Uterus (tissue), 4 donors: ENCODE measurements at places on chromosomes 16 and 17. TPM values are rescaled to one million over a fixed set of nuclear protein-coding genes. Genes with fewer than 3 reads are reported as not detected.

Gene RNF222
- total RNA-seq: not detected

Gene GP1BA
- not detected for total RNA-seq

Gene SLC2A4
- 2.6 TPM for total RNA-seq

Gene CFAP97D1
- not detected for total RNA-seq

Gene BIRC5
- total RNA-seq: not detected

Gene ANKS4B
- not detected for total RNA-seq

Gene TEKT5
- not detected for total RNA-seq

Gene PRR15L
- not detected for total RNA-seq

Gene RGS11
- 2.4 TPM for total RNA-seq

DNA sequence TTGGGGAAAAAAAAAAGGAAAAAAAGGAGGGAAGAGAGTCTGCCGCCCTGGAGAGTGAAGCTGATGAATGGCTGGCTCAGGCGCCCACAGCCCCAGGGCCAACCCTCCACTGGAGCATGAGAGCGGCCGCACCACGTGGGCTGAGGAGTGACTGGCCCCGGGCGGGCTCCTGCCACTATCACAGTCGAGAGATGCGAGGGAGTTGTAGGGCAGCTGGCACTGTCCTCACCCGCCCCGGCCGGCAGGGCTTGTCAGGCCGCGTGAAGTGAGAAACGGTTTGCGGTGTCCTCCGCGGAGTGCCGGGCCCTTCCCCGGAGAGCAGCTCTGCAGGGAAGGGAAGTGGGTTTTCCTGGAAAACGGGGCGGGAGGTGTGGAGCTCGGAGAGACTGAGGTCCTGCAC lies 45.9 kb downstream of the JPH3 start:
- DNase-seq: no peak

DNA sequence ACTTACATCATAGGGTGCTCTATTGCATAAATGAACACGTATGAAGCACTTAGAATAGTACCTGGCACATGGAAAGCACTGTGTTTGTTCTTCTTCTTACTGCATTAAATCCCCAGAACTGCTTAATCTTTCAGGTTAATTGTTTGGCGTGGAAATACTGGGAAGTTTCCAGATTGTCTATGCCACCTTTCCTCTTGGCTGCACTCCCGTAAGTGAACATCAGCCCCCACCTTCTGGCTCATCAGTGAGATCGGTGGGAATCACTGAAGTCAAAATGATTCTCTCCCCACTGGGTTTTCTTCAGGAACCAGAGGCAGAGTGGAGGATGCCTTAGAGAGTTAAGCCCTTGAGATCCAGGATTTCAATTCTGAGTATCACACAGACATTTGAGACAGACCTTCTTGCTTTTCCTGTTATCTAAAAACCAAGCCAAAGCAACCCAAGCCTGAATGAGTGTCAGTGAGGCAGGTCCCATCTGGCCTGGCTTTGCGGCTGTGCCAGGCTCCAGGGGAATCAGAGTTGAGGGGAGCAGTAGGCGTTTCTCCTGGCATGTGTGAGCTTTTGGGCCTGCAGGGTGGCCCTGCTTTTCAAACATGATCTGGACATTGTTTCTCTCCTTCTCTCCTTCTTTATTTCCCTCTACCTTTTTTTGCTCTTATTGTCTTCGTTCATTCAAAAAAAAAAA lies 59.1 kb downstream of the OTOA start:
- no peak for DNase-seq

DNA sequence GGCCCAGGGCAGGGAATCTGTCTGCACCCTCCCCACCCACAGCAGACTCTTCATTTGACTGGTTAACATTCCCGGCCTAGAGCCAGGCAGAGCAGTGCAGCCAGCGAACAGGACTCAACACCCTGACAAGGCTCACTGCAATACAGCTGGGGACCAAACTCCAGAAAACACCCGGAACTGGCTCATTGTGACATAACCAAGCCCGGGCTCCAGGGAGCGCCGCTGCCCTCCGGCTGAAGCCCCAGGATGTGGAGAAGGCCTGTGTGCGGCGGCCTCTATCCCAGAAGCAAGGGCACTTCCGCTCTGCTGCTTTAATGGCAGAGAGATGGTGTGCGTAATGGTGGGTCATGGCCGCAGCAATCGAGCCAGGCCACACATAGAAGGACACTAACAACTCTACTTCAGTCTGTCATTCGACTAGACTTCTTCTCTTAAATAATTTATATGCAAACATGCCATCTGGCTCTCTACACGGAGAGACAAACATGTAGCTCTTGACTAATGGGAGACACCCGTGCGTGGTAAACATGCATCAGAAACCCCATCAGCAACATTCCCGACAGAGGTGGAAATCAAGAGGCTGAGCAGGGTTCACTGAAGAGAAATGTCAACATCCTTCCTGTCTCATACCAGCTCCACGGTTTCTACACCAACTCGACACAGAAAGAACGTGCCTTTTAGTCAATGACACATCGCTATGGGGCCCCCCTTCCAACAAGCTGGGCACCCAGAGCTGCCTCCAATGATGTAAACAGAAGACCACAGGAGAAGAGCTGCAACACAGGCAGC lies 18.0 kb downstream of the KLHDC4 start:
- DNase-seq: no peak

DNA sequence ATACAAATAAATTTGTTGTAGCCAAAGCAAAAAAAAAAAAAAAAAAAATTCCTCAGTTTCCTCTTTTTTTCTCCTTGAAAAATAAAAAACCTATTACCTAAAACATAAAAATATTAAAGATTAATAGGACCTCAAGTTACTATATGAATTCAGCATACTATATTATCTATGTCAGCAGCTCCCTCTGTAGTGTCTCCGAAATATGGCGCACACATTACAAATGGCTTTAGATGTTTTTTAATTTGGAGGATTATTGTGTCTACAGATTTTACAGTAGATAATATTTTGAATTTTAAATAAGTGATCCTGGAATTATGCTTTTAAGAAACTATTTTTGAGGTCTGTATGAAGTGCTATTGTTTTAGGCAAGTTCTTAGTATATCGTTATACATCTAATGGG lies 94.4 kb downstream of the NLK start:
- no peak for DNase-seq

GRCh38 chr17:68248891-68249290 lies 1.0 kb downstream of the AMZ2 start:
- DNase-seq: no peak

DNA sequence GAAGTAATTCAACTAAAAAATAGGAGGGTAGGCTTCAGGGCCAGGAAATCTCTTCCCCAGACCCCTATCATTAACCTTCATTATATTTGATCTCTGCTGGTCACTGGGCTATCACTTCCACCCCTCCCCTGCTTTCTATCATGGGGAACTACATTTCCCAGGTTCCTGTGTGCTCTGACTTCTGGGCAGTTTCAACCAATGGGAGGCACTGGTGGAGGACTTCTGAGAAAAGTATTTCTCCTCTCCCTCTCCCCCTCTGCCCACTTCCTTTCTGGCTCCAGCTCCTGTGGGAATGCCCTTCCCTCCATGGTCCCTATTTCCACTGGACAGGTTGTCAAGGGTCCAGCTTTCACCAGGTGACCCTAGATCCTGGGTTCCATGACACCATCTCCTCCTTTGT lies 364.4 kb downstream of the C16orf95 start:
- DNase-seq: no peak

DNA sequence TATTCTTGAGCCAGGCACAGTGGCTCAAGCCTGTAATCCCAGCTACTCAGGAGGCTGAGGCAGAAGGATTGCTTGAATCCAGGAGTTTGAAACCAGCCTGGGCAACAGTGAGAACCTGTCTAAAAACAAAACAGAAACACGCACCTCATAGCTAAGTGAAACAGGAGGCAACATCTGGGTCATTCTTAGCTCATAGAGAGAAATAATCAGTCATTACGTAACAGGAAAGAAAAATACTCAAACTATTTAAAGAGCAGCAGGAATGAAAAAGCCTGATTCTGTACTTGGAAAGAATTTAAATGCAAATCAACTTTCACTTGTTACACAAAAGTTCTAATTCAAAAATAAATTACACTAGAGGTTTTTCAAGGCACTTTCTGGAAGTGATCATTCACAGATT lies 17.2 kb downstream of the CHCT1 start:
- no peak for DNase-seq

GRCh38 chr16:31213877-31214707 lies at the start of gene TRIM72:
TSS of gene TRIM72 (plus strand) at chr16:31214119. CDS start at chr16:31214739, 620 bp downstream.
- no peak for DNase-seq

DNA sequence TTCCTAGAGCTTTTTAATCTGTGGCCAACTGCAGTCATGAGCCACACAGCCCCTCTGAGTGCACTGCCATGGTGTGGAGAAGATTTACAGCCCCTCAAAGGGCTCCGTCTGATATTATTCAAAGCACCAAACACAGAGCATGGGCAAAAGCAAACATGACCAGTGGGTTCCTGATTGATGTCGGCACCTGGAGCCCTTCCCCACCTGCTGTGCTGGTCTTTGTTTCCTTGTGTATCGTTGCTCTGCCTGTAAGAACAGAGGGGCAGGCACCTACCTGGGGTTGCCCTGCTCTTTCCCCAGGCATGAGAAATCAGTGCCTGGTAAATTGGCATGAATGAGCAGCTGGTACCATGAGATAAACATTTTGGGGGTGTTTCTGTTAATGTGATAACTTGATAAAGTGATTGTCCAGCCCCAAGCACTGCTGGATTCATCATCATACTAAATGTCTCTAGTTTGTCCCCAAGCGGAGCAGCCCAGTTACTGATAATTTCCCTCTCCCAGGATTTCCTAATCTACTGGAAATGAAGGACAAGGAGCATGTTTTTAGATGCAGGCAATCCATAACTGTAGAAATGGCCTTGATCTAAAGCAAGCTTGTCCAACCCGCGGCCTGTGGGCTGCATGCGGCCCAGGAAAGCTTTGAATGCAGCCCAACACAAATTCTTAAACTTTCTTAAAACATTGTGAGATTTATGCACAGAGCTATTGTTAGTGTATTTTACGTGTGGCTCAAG lies 5.0 kb upstream of the SPIRE2 start:
- DNase-seq: no peak

GRCh38 chr16:11091021-11091785 lies 146.8 kb downstream of the CLEC16A start:
- no peak for DNase-seq

DNA sequence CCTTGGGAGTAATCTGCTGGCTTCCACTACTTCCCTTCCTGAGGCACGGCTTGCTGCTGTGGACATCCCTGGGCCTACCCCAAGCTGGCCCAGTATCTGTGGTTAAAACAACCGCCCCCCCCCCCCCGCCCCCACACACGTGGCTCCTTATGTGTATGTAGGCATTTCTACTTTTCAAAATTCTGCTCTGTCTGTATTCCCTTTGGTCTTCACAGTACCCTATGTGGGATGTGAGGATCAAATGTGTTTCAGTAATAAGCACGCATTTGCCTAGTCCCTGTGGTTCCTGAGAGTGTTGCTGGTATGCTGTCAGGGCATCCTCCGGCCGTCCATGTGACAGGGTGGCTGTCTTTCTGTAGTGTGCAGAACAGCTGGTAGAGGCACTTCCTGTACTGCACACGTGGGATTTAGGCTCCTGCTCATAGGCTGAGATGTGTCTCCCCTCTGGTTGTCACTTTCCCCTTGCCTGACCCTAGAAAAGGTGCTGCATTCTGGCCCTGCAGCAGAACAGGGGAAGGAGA lies 2.2 kb downstream of the NT5M start:
- no peak for DNase-seq

DNA sequence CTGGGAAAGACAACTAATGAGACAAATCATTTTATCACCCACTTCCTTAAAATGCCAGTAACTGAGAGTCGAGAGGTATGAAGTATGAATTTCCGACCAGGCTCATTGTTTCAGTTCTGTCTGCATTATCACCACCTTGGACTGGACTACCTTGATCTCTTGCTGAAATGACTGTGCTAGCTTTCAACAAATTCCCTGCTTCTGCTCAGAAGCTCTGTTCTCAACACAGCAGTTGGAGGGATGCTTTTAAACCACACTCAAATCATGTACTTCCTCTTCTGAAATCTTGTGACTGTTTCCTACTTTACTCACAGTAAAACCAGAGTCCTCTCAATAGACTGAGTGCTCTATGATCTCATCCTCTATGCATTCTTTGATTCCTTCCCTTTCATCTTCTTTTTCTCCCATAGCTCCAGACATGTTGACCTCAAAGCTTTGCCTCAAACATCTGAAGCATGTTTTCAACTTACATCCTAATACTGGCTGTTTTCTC lies 195.8 kb downstream of the KCNJ2 start:
- DNase-seq: no peak

- DNase-seq: no peak
Observed at GRCh38 chr16:81481207-81481821, 36.7 kb downstream of the CMIP start.

DNA sequence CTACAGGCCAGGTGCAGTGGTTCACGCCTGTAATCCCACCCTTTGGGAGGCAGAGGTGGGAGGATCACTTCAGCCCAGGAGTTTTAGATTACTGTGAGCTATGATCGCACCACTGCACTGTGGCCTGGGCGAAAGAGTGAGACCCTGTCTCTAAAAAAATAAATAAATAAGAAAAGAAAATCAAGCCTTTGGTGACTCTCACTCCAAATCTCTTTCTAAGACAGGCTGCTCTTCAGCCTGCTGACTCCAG lies 976 bp downstream of the ABCC3 start:
- DNase-seq: no peak

DNA sequence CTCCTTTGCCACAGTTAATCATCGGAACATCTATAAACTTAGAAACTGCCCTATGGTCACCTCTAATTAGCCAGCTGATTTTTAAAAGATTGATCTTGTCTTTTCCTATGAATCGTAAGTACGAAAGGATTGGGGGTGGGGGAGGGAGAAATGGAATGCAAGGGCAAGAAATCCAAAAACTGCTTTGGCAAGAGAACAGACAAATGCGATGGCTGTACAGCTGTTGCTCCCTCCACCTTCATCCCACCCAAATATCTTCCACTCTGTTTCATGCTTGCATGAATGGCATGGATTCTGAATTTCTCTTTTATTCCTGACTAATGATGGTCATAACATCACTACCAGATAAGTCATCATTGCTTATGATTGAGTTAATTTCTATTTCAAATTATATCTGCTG lies 165.7 kb downstream of the STX8 start:
- DNase-seq: no peak

DNA sequence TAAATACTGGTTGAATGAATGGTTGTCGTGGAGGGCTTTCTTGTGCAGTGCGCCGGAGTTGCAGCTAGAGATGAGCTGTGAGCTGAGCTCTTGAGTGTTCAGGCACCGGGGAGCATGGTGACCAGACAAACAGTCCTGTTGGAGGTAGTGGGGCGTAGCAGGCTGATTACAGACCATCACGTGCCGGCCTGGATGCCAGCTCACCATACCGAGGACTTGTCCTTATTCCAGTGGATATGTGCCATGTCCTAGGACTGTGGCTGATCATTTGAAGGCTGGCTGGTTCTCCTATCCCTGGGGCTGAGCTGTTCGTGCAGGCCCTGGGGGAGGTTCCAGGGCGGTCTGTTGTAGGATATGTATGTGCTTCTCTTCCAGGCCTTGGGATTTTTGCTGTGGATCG lies 60.0 kb downstream of the ABCC1 start:
- no peak for DNase-seq
